B cell (primary cell): ENCODE measurements at places on chromosomes 7 and 10. TPM values are rescaled to one million over a fixed set of nuclear protein-coding genes. Genes with fewer than 3 reads are reported as not detected.

PON1 gene
- not detected in 2 replicates for polyA plus RNA-seq

CREB5 gene
- 0.95 and 5.9 TPM in 2 replicates for polyA plus RNA-seq

CPN1 gene
- polyA plus RNA-seq: not detected in 2 replicates

GNGT1 gene
- polyA plus RNA-seq: not detected in 2 replicates

OIT3 gene
- 0.04 TPM in 1 of 2 replicates, not detected in the other for polyA plus RNA-seq

SFTPA2 gene
- polyA plus RNA-seq: not detected in 2 replicates

SLC26A3 gene
- not detected in 2 replicates for polyA plus RNA-seq

DNA sequence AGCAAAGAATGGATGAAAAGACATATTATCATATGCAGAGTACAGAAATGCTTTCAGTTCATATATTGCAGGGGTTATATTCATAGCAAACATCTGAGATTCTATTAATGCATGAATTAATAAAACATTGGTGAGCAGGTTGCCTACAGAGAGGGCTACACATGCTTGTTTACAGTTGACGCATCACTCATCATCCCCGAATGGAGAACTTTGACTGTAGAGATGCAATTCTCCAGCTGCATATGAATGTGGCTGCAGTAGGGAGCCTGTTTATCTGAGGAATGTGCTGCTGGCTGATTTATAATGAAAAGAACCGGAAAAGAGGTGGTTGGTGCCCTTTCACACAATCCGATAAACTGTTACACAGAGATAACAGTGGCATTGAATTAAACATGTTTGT is 116.5 kb downstream of the GRM3 start:
- no peak for DNase-seq

- DNase-seq: no peak
These were observed 51.9 kb downstream of the PLPP4 start for GRCh38 chr10:120508966-120509365.

GPR15LG gene
- not detected in 2 replicates for polyA plus RNA-seq

GRCh38 chr7:30800785-30801252 is 29.6 kb downstream of the MINDY4 start:
- DNase-seq: peak; percentile 44

DNA sequence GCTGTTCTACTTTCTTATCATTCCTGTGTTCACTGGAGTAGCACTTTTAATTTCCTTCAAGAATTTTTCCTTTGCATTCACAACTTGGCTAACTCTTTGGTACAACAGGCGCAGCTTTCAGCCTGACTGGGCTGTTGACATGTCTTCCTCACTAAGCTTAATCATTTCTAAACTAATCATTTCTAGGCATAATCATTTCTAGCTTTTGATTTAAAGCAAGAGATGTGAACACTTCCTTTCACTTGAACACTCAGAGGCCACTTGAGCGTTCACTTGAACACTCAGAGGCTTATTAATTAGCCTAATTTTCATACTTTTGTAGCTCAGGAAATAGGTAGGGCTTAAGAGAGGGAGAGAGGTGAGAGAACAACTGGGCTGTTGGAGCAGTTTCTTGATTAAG is 15.9 kb downstream of the C10orf90 start:
- DNase-seq: no peak

DNA sequence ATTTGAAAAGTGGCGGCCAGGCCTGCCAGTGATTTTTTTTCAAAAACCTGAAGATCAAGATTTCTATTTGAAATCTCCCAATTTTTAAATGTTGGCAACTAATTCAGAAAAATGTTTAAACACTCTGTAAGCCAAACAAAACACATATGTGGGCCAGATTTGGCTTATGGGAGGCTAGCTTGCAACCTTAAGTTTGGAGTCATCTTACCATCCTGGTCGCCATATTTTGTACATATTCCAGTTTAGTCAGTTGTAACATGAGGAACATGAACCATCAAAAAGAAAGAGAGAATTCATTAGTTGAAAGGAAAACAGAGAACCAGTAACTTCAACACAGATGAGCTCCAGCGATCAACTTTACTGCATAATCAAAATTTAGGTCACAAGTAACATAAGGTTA is 115.4 kb downstream of the TMEM26 start:
- no peak for DNase-seq

LGI1 gene
- polyA plus RNA-seq: not detected in 2 replicates

- no peak for DNase-seq
These were observed 219.5 kb upstream of the ZNF804B start for GRCh38 chr7:88540012-88540411.

PTER gene
- 7.4 and 8.8 TPM in 2 replicates for polyA plus RNA-seq

- DNase-seq: no peak
These were observed 818.6 kb downstream of the TNS3 start for GRCh38 chr7:46763344-46763743.

- no peak for DNase-seq
These were observed at the start of gene AMPH for GRCh38 chr7:38630720-38631673. TSS of gene AMPH (minus strand) at chr7:38631373. CDS start at chr7:38631351, 22 bp downstream.

DNA sequence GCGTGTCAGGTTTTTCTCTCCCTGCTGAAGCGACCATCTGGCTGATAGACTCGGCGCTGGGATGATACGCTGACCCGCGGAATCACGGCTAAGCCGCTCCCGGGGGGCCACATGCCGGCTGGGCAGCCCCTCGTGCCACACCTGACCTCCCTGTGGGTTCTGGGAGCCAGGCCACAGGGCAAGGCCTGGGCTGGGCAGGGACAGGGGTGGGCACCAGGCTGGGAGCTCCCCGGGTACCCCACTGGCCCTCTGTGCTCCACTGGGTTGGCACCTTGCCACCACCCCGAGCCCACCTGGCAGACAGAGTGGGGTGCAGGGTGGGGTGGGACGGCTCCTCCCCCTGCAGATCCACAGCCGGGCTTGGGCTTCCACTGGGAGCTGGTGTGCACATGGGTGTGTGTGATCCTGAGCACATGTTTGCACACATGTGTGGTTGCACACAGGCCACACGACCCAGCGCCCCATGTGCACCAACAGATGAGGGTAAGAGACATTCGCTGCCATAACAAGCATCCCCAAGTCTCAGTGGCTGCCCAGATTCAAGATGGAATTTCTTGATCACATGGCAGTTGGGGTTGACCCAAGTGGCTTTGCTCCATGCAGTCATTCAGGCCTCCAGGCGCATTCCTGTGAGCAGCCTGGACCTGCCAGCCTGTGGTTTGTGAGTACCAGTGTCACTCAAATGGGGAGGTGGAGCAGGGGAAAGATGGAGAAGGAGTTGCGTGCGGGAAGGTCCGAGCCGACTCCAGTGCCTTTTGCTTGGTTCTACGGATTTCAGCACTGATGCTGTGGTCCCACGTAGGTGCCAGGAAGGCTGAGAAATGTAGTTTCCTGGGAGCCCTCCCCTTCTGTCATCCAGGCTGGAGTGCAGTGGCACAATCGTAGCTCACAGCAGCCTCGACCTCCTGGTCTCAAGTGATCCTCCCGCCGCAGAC is 79.7 kb downstream of the UNCX start:
- DNase-seq: no peak

EIF5AL1 gene
- 1.7 and 1.8 TPM in 2 replicates for polyA plus RNA-seq

- no peak for DNase-seq
These were observed 16.3 kb downstream of the OR2AE1 start for GRCh38 chr7:99860281-99861127.

DNA sequence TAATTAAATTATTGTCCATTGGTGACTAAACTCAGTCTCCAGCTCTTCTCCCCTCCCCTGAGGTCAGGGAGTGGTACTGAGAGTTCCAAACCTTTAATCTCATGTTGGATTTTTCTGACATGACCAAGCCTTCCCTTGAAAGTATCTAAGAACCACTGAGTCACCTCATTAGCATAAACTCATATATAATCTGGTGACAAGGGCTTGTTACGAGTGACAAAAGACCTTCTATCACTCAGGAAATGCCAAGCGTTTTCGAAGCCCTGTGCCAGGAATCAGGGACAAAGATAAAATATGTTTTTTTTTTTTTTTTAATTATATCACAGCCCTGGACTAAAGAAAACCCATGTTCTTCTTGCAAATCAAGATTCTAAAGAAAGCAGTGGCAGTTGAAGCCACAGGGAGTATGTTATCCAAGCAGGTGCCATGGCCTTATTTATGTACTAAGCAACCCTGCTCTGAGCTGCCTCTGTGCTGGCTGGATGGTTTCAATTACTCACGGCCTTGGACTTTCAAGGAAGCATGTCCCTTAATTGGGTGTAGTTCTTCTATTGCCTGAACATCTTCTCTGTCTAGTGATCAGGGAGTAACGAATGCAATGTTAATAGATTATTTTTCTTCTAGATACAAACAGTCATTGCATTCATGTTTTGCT is 169.0 kb upstream of the PRKCQ start:
- no peak for DNase-seq

DNA sequence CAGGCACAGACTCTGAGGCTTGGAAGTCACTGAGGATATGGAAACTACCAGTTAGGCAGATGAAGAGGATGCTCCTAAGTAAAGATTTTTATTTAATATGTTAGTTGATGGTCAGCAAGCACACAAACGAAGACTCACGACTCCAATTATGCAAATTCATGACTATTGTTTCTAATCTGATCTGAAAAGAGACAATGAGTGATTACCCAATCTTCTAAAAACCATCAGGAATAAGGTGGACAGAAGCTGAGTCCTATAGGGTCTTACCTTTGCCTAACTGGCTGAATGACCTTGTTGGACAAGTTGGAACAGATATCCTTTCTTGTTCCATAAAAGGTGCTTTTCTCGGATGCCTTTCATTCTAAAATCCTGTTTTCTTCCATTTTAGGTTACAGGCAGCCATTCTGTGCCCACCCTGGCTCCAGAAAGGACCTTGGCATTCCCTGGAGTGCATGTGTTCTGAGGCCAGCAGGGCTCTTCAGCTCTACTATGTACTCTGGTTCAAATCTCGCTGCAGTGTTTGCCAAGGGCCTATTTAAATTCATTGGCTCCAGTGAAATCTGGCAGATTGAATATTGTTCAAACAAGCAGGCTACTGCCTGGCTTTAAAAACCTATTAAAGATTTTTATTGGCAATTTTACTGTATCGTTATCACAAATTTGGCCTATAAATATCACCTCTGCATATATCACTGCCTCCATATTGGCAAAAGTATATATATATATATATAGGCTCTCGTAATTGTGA is 77.5 kb downstream of the SLC25A13 start:
- DNase-seq: no peak

GRCh38 chr10:11336722-11337162 is 274.7 kb downstream of the USP6NL start:
- no peak for DNase-seq

SEC23IP gene
- polyA plus RNA-seq: 10.5 and 16.5 TPM in 2 replicates

DNA sequence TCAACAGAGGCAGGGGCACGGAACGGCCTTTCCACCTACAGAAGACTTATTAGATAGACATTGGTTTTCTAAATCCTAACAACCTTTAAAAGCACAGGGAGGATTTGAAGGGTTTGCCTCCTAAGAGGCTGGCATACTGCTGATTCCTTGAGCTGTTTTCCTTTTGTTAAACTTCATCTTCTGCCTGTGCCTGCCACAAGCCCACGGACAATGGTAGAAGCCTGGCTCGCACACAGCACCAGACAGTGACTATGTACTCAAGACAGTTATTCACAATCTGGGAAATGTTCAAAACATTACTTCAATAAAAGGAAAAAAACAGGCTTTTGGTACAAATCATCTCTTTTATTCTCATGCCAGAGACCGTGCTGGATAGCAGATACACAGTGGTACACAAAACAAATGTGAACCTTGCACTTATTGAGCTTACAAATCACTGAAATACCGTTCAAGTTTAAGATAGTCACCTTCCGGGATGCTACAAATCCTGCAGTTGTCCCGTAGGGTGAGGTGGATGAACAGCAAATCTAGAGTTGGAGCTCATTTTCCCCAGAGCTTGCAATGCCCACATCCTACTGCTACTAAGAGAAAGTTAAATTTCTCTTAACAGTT is 63.9 kb downstream of the VPS41 start:
- no peak for DNase-seq

DNA sequence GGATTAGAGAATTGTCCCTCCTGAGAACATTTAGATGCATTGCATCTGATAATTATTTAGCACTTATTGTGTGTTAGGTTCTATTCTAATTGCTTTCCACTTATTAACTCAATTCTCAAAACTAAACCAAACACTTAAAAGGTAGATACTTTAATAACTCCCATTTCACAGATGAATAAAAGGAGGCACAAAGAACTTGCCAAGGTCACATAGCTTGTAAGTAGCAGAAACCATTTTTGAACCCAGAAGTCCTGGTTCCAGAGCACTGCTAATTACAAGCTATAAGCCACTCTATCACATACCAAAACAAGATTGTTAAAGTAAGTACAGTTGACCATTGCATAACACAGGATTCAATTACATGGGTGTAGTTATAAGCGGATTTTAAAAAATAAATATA is 164.9 kb downstream of the CPED1 start:
- no peak for DNase-seq

SLC26A5 gene
- polyA plus RNA-seq: not detected in 2 replicates

CTAGE4 gene
- 0.09 and 0.12 TPM in 2 replicates for polyA plus RNA-seq

- DNase-seq: no peak
These were observed 318.5 kb downstream of the GPR158 start for GRCh38 chr10:25493122-25493893.

CTNNA3 gene
- polyA plus RNA-seq: 0.01 TPM in 1 of 2 replicates, not detected in the other

DNA sequence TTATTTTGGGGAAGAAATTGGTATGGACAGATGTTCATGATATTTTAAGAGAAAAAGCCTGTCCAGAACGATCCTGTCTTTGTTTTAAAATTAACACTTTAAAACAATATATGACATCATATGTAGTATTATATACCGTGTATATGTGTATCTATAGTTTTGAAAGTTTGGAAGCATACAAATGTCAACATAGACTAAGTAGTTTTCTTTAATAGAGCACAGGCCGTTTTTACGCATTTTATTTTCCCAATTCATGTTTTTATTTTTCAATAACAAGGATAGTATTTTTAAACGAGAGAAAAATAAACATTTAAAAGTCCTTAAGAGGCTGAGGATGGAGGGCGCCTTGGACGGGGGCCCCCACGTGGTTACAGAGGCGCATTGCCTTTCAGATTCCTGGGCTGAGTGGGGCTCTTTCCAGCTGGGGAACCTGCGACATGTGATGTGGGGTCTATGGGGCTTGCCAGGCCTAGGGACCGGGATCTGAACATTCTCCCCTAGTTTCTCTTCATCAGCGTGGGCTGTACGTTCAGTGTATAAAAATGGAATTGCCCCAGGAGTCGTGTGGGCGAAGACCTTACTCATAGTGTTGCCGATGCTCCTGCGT is 127.8 kb upstream of the ZNF746 start:
- peak; percentile 66 for DNase-seq

NXPH1 gene
- not detected in 2 replicates for polyA plus RNA-seq

- DNase-seq: no peak
These were observed 19.5 kb downstream of the RBM33 start for GRCh38 chr7:155663937-155664336.

GRCh38 chr7:22588351-22588750 is 88.4 kb upstream of the STEAP1B start:
- DNase-seq: no peak

SORCS1 gene
- not detected in 2 replicates for polyA plus RNA-seq
